Fibroblast of the conjunctiva (primary cell): ENCODE measurements at places on chromosomes 12 and 14.

DNA sequence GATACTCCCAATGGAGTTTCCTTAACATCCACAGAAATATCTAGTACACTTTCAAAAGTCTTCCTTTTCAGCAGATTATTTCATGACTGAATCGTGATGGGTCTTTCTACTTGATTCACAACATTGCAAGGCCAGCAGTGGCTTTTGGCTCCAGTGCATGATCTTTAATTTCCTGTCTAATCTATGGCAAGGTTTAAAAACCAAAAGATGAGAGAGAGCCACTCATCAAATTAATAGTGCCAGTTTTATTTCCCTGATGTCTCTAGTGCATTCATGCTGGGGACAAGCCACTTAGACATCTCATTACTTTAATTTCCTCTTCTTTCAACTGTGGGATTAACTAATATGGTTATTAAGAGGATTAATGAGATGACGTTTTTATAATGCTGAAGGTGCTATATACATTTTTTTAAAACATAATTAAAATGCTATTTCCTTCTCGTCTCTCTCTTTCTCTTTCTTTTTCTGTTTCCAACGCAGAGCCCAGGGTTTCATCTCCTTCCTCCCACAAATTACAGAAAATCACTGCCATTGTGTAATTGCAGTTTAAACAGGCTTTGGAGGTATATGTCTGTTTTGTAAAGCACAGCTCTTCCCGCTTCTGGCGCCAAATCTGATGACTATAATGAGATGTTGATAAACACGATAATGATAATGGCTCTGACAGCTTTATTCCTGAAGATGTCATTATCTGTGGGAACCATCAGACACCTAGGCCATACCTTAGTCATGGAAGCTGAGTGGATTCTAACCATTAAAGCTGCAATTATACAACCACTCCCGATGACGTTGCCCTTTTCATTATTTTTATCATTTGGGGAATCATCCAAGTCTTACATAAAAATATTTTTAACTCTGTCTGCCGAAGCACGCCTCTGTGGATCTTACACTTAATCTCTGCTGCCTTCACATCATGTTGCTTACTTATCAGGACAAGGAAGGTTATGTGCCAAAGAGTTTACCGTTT is 103.1 kb upstream of the PPM1H start:
- no peak for DNase-seq

DNA sequence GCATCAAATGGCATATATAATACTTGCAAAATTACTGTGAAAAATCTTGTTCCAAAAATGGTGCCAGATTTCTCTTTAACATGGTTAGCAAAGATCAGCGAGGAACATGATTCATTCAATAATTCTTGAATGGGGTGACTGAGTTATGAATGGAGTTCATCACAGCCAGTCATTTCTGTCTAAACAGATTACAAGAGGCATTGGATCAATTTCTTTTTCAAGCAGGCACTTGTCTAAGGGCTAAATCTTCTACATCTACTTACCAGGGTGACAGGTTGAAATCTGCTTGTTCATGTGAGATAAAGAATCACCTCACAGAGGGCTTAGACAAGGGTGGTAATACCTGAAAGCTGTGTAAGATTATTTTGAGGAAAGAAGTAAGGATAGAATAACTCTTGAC is 247.7 kb downstream of the ATP23 start:
- no peak for DNase-seq

GRCh38 chr14:25049568-25050268 is at the start of gene STXBP6:
TSS of gene STXBP6 (minus strand) at chr14:25050147. CDS start at chr14:24974818, 75,329 bp downstream.
- DNase-seq, result peak; percentile 16

DNA sequence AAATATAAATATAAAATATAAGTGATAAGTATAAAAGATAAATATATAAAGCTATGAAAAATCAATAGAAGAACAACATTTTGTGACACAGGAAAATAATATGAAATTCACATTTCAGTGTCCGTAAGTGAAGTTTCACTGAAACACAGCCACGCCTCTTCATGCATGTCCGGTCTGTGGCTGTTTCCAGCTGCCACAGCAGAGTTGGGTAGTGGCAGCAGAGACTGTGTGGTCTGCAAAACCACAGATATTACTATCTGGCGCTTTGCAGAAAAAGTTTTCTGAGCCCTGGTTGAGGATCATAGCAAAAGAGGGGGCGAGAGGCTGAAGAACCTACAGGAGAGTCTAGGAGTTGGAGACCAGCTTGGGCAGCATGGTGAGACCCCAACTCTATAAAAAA is 780 bp downstream of the SERPINA4 start:
- no peak for DNase-seq

DNA sequence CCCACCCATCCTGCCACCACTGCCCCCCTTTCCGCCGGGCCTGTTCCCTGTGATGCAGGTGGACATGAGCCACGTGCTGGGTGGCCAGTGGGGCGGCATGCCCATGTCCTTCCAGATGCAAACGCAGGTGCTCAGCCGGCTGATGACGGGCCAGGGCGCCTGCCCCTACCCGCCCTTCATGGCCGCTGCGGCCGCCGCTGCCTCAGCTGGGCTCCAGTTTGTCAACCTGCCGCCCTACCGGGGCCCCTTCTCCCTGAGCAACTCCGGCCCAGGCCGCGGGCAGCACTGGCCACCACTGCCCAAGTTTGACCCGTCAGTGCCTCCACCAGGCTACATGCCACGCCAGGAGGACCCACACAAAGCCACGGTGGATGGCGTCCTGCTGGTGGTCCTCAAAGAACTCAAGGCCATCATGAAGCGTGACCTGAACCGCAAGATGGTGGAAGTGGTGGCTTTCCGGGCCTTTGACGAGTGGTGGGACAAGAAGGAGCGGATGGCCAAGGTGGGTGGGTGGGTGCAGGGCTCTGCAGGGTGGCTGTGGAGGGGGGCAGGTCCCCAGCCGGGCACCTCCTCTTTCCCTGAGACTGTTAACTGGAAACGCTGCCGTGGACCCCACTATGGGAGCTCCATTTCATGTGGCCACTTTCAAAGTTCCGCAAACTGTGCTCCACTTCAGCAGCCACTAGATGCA is 10.8 kb downstream of the SETD1B start:
- no peak for DNase-seq
